Brain (organoid and tissue), 16 donors: ENCODE measurements at places on chromosomes 13 and 19.

- no peak for DNase-seq
Observed at GRCh38 chr19:38733493-38734175, 10.6 kb downstream of the CAPN12 start.

GRCh38 chr13:44574466-44574855 lies 1.7 kb downstream of the TSC22D1 start:
- DNase-seq: no peak

- DNase-seq: peak; percentile 97
Observed at GRCh38 chr13:49110122-49110912, 109.8 kb upstream of the MLNR start.

- DNase-seq: no peak
Observed at GRCh38 chr13:31433207-31433606, 233.4 kb downstream of the B3GLCT start.

GRCh38 chr13:39321574-39321973 lies 281.4 kb downstream of the LHFPL6 start:
- DNase-seq: no peak

- no peak for DNase-seq
Observed at GRCh38 chr13:39955560-39955959, 300.1 kb downstream of the COG6 start.

DNA sequence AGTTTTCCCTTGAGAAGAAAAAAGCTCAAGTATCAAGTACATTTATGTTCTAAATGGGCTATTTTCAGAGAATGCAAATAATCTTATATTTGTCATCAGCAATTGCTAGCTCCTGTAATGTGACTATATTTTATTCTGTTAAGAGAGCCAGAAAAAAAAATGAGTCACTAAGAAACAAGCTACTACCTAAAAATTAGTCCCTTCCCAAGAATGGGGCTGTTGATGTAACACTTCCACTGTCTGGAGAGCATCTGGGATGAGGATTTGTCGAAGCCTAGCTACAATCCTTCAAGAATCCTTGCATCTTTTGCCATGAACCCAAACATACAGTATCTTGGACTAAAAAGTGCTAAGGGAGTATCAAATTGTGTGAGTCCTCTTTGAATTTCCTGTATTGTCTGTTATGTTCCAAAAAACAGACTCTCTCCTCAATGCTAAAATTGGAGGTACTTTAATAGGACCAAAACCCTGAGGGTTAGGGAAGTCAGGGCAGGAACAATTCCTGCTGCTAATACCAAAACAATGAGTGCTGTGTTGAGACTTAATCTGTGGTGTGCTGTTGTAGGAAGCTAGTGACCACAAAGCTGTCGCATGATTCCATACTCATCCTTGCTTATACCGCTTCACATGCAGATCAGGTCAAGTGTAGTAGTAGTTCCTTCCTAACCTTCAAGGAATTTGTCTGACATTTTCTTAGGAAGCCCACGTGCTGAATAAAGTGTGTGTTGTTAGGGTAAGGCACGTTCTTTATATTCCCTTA lies 4.9 kb upstream of the ZC3H13 start:
- DNase-seq: no peak

- DNase-seq: no peak
Observed at GRCh38 chr13:29978211-29978610, 127.8 kb upstream of the UBL3 start.

DNA sequence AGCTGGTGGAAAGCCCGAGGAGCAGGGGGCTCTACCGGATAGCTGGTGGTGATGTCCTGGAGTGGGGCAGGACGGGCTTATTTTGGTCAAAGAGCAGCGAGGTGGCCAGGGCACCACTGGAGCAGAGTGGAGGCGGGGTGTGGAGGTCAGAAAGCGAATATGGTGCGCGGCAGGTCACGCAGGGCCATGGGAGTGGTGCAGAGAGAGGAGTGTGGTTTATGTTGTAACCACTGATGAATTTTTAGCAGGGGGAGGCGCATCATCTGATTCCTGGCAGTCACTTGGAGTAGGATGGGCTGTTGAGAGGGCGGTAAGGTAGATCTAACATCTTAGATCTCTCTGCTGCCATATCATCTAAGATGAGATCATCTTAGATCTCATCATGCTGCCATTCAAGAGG lies 1.4 kb upstream of the ZNF414 start:
- no peak for DNase-seq

GRCh38 chr13:20351281-20352022 lies 119.3 kb upstream of the GJB6 start:
- no peak for DNase-seq

DNA sequence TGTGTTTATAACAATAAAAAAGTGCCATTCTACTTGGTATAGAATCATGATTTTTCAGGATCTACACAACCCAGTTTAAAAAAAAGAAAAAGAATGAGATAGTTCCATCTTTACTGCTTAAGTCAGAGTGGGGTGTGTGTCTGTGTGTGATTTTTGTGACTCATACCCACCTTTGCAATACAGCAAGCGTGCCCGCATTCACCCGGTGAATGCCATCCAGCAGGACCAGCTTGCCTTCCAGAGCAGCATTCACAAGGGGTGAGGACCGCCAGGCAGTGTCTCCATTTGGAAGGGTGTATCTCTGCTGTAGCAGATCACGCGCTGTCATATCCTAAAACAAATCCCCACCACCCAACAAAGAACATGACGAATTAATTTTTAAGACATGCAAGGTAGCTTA lies 127.7 kb downstream of the VWA8 start:
- no peak for DNase-seq

- no peak for DNase-seq
Observed at GRCh38 chr13:45473627-45474026, 8.9 kb downstream of the COG3 start.

- DNase-seq: peak; percentile 33
Observed at GRCh38 chr19:22882797-22883196, 50.7 kb downstream of the ZNF723 start.

GRCh38 chr13:34207334-34207733 lies 389.4 kb downstream of the RFC3 start:
- no peak for DNase-seq

DNA sequence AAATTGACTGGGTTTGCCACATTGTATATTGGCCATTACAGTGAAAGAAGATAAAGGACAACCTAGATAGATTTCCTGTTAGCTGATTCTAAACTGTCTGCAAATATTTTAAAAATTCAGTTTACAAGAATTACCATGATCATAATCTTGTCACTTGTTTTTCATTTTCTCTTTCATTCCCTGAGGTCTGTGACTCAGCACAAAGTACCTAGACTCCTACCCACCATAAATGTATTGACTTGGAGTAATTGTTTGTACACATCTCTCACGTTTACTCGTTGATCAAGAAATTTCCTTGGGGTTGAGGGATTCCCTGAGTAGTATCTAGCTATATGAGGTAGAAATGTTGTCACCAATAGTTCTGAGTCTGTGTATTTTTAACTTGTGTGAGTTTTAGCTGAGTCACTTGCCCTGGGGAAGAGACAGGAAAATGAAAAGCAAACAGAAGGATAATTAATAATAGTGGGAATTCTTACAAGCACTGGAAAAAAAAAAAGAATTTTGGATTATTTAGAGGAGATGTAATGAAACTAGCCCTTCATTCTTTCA lies 299.2 kb upstream of the DACH1 start:
- no peak for DNase-seq

DNA sequence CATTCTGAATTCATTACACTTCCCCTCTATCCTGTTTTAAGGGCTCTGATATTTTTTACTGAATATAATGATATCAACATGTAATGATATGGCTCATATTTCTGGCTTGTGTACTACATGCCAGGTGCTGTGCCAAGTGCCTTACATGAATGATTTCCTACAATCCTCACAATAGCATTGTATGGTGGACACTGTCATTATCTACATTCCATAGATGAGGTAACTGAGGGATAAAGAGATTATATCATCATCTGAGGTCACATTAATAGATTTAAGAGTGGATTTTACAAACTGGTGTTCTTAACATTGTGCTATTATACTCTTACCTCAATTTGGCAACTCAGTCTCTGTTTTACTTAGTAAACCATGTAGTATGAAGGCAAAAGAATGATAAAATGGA lies 502.0 kb downstream of the LIG4 start:
- no peak for DNase-seq

DNA sequence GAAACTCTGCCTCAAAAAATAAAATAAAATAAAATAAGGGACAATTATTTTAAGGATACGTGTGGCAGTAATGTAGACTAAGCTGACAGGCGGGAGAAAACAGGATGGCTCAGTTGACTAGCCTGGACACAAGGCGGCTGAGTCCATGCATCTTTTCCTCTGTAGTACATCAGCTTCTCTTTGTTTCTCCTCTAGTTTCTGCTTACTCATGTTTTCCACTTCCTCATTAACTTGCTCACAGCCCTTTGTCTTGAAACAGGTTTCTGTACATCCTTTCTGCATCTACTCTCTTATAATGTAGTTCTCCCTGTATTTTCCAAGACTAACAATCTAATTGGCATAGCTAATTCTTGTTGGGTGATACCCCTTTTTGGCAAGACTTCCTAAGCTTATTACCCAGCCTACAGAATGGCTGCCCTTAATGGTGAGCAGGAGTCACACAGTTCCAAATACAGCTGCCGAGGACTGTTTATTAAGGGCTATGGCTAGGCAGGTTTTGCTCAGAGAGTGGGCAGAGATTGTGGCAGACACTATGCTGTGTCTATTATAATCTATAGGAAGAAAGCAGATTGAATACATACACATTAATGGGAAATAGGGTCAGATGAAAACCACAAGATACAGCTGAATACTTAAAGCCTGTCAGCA lies 58.7 kb upstream of the KLF5 start:
- DNase-seq: no peak

DNA sequence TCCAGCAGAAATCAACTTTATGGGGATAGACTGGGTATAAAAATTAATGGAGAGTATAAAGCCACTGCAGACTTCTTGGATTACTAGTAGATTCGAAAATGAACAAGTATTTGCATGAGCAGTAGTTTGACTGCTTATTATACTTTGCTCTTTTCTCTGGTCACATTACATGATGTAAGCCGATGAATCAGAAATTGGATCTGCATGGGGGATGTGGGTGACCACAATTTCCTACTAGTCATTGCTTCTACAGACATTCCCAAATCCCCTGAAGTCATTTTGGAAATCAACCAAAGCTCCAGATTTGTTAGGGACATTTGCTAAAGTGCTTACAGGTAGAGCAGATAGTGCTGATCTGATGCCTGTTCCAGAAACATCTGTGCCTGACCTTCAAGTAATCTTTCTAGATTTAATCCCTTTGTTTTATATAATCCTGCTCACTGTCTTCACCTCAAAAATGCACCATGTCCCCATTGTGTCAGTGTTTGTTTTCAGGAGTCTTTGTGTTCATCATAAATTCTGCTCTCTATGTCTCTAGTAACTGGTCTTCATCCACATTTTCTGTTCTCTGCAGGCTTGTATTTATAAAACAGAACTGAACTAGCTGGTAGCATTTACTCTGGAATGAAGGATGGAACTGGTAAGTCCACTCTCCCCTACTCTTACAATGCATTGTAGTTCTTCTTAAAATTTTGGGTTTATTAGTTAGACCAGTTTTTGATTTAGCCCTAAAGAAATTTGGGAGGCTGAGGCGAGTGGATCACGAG lies 201.5 kb upstream of the CSNK1A1L start:
- no peak for DNase-seq

GRCh38 chr19:40763963-40764362 lies 11.4 kb upstream of the MIA start:
- no peak for DNase-seq

GRCh38 chr13:90793261-90793820 lies 554.1 kb upstream of the MIR17HG start:
- no peak for DNase-seq

DNA sequence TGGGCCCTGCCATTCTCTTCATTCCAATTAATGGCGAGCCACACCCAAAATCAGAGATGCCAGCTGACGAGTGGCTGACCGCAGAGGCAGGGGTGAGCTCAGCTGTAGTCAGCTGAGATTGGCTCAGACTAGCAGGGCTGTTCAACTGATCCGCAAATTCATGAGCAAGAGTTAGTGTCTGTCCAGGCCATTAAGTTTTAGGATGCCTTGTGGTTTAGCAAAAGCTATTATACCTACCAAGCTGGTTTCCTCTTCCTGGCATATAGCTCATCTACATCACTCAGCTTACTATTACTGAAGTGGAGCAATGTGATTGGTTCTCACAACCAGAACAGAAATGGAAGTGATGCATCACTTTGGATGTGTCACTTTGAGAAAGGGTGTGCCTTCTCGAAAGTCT lies 148.7 kb downstream of the NALCN start:
- DNase-seq: no peak

DNA sequence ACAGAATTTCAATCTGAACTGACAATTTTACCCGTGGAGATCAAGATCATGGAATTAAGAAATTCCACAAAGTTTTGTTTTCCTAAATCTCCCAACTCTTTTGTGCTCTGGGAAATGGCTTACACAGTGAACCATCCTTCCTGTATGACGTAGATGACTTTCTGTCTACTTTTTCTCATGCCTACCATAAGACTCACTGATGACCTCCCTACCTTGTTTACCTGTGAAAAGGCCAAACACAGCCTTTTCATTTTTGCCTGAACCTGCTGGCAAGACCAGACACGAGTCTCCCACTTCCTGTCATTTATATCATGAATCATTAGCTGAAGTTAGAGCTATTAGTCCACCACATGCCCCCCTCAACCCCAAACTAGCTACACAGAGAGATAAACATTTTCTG lies 4.6 kb upstream of the KBTBD6 start:
- no peak for DNase-seq

DNA sequence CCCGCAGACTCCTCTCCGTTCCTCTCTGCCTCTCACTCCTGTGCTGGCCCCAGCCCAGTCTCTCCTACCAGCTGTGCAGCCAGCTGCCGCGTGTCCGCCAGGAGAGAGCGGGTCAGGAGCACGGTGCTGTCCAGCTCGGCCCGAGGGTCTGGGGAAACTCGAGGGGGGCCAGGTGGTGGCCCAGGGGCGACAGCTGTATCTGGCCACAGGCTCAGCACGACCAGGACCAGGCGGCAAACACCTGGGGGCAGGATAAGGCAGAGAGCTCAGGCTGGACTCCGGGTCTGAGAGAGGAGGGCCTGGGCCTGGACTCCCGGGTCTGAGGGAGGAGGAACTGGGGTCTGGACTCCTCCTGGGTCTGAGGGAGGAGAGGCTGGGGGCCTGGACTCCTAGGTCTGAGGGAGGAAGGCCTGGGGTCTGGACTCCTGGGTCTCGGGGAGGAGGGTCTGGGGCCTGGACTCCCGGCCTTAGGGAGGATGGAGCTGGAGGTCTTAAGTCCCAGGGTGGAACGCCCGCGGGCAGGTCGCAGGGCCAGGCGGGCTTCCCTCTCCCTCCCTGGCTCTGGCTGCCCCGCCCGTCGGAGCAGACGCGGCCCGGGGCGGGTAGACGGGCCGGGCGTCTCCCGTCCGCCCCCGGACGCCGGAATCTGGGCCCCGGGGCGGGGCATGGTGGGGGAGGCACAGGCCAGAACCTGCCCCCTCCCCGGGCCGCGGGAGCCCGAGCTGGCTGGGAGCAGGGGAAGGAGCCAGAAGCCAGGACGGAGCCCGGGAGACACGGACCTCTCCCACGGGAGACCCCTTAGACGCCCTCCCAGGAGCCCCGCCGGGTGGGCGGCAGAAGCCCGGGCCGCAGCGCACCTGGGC lies 1.3 kb downstream of the IL11 start:
- no peak for DNase-seq
